Esophagus mucosa (tissue), 1 donor: ENCODE measurements at places on chromosomes 1 and 21. TPM values are rescaled to one million over a fixed set of nuclear protein-coding genes. Genes with fewer than 3 reads are reported as not detected.

TRIM45 gene
- total RNA-seq: 1.8 TPM

C1orf87 gene
- not detected for total RNA-seq

TAS1R3 gene
- total RNA-seq: 0.56 TPM

CD1E gene
- not detected for total RNA-seq

NMNAT1 gene
- total RNA-seq: 8.1 TPM

LHX4 gene
- total RNA-seq: 0.08 TPM
